Upper lobe of left lung (tissue), 6 donors: ENCODE measurements at places on chromosomes 12 and 14. TPM values are rescaled to one million over a fixed set of nuclear protein-coding genes. Genes with fewer than 3 reads are reported as not detected.

MYH6 gene
- total RNA-seq, result not detected

DNA sequence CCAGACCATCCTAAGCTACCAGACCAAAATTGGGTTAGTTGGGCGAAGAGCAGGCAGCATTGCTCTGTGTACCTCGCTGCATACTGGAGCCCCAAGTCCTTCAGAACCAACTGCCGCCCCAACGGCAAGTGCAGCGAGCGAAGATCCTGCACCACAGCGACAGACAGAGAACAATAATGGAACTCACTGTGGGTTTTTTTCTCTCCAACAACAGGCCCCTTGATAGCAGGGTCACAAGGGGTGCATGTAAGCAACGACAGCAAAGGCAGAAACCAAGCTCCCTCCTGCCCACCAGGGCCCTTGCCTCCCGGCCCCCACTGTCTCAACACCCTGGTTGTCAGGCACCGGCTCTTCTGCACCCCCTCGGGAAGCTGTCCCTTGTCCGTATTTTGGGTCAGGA lies 39.0 kb downstream of the RNF34 start:
- no peak for DNase-seq

- DNase-seq, result no peak
Measured at GRCh38 chr12:67354322-67354721, 85.2 kb downstream of the CAND1 start.

GRCh38 chr14:71070169-71070568 lies 162.9 kb downstream of the PCNX1 start:
- DNase-seq, result no peak

DNA sequence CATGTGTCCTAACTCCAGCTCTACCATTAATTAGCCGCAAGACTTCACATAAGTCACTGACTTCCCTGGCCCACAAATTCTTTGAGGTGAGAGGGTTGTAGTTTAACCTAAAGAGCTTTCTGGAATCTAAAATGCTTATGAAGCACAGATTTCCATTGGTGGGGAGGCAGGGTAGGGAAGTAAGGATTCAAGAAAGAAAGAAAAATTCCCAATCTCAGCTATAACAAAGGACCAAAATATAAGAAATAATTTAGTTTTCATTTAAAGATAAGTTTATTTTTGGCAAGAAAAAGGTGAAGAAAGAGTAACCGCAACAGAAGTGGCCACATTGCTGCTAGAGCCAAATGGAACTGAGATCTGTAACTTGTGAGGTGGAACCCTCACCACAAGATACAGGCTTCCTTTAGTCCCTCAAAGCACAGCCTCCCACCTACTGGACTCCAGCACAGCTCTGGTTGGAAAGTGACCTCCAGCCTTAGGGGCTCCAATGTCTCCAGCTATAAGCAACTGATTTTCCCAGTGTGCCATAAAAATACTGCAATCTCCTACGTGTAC lies 23.6 kb downstream of the DAD1 start:
- no peak for DNase-seq

IL23A gene
- total RNA-seq, result not detected

DNA sequence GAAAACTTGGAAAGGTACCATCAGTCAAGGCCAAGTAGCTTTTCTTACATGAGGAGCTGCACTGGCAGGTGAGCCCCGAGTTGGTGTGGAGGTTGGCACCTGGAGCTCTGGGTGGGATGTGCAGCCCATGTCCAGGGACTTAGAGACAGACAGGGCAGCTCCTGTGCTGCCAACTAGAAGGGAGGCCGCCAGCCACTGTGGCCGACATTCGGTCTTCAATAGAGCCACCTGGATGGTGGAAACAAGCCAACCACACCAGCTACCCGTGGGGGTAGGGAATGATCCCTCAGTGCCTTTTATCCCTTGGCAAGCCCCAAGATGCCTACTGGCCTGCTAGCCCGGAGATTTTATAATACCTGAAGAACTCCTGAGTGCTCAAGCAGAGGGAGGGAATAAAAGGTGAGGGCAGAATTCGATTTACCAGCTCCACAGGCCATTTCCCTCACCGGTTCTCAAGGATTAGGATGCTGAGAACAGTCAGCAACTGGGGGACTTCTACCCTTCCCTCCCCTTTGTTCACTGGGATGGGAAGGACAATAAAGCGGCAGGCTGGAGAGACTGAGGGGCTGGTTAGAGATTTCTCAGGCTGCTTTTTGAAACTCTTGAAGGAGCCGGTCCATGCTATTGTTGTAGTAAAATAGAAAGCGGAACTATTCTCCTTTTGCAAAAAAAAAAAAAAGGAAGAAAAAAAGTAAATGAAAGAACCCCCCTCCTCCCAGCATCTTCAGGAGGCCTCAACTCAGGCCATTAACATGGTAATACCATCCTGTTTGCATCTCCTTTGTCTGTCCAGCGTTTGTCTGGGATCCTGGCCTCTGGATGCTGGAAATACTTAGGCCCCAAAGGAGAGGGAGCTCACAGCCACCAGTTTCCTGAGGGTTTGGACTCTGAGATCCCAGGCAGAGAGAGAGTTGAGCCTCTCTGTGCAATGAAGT lies 321.6 kb downstream of the ZFP36L1 start:
- DNase-seq, result no peak

HHIPL1 gene
- total RNA-seq, result 0.61 TPM

GRCh38 chr12:42638697-42639096 lies 49.2 kb upstream of the PRICKLE1 start:
- DNase-seq, result no peak

DNA sequence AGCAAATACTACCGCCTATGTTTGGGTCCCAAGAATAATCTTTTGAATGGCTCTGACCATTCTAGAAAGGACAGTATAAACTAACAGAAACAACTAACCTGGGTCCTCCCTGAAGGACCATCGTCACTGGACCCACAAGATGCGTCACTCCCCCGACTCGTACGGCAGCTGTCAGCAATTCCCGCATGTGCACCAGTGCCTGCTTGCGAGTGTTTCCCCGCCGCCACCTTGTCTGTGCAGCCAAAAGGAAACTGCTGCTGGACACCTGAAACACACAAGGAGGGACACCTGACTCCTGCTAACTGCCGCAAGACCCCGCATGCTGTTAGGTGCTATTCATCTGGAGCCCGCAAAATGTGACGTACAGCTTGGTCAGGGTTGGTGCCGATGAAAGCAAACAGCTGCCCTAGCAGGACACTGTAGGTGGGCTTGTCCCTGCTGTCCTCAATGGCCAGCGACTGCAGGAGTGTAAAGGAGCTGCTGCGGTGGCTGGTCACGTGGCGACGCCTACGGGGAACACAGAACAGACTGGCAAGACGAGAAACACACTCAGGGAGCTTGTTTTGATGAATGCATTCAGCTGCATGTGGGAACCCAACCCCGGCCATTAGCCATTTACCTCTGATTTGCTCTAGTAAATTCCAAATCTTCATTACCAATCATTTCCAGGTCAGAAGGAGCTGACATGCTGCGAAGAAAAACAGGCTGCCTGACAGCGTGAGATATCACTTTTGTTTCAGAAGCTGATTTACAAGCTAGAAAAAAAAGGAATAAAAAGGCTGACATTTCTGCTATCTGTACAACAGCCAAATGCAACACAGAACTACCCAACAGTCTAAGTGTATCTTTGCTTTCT lies 118.1 kb downstream of the TRAFD1 start:
- no peak for DNase-seq

- DNase-seq, result no peak
Measured at GRCh38 chr12:96719660-96720362, 187.2 kb upstream of the NEDD1 start.

GRCh38 chr12:98856897-98857540 lies 211.9 kb downstream of the APAF1 start:
- no peak for DNase-seq

DTX1 gene
- total RNA-seq, result under 0.01 TPM

IFNG-AS1 gene
- 0.17 TPM for total RNA-seq

BICDL1 gene
- 10.5 TPM for total RNA-seq

- DNase-seq, result no peak
Measured at GRCh38 chr12:97912943-97913342, 450.3 kb downstream of the RMST start.

DNA sequence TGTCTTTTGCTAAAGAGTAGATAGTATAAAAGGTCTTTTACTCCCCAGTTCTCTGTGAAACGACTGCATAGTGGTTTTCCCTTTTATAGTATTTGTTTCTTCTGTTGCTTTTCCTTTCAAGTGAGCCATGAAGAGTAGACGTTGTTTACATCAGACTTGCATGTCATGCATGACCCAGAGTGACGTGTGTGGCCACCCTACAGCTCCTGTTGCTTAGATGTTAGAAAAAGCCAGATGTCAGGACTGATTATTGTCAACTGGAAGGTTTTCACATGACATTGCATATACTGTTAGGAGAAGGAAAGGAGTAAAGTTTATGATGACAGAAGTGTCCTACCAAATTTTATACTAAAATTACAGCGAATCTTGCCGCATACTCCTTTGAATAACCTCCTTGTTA lies 1.3 kb upstream of the RD3L start:
- no peak for DNase-seq

GRCh38 chr12:92290350-92290695 lies 144.7 kb upstream of the BTG1 start:
- DNase-seq, result no peak

- DNase-seq, result no peak
Measured at GRCh38 chr12:59733200-59733599, 137.4 kb downstream of the SLC16A7 start.

- no peak for DNase-seq
Measured at GRCh38 chr14:105363847-105364708, 34.3 kb upstream of the TEX22 start.

- DNase-seq, result no peak
Measured at GRCh38 chr12:31035967-31036665, 37.5 kb upstream of the DDX11 start.

KRT76 gene
- total RNA-seq, result not detected

- no peak for DNase-seq
Measured at GRCh38 chr14:62179367-62180018, 417.3 kb downstream of the SNAPC1 start.
